CD4-positive, alpha-beta memory T cell (primary cell): ENCODE measurements at places on chromosomes 11 and 22. TPM values are rescaled to one million over a fixed set of nuclear protein-coding genes. Genes with fewer than 3 reads are reported as not detected.

The SLC17A6 gene
- total RNA-seq: not detected

The JAML gene
- total RNA-seq: 115 TPM

The SCGB1C1 gene
- not detected for total RNA-seq

The ABTB2 gene
- total RNA-seq: 0.39 TPM

The CD3D gene
- 338 TPM for total RNA-seq

The CREBZF gene
- 103 TPM for total RNA-seq

The RASSF10 gene
- total RNA-seq: not detected

The PIK3IP1 gene
- 399 TPM for total RNA-seq

The FOXRED1 gene
- 32.5 TPM for total RNA-seq

The SORL1 gene
- 660 TPM for total RNA-seq

The PGGHG gene
- total RNA-seq: 304 TPM

The GLYATL2 gene
- not detected for total RNA-seq

The C11orf21 gene
- total RNA-seq: 65.6 TPM

The RAB36 gene
- 0.64 TPM for total RNA-seq

The RASL10A gene
- 0.79 TPM for total RNA-seq

The SEC14L6 gene
- total RNA-seq: not detected

The NLRP10 gene
- total RNA-seq: not detected

The XRCC6 gene
- total RNA-seq: 181 TPM

The PTPRCAP gene
- 208 TPM for total RNA-seq

The SMIM38 gene
- total RNA-seq: 0.70 TPM

The OR52I2 gene
- total RNA-seq: not detected

The GRM5 gene
- not detected for total RNA-seq

The CARD10 gene
- total RNA-seq: 0.42 TPM

The C11orf91 gene
- total RNA-seq: 0.49 TPM

The PATE3 gene
- not detected for total RNA-seq

The UBASH3B gene
- total RNA-seq: 26.6 TPM

The OR2D2 gene
- total RNA-seq: not detected

The GLYAT gene
- total RNA-seq: not detected

The CCDC15 gene
- 2.7 TPM for total RNA-seq

The MS4A6E gene
- total RNA-seq: not detected
